NCI-H748 treated with DMSO at 0.1 percent for 48 hours (cell line): ENCODE measurements at places on chromosomes 3 and 15.
A peak's percentile ranks its signal among the peaks of the same experiment; 100 is the strongest.

DNA sequence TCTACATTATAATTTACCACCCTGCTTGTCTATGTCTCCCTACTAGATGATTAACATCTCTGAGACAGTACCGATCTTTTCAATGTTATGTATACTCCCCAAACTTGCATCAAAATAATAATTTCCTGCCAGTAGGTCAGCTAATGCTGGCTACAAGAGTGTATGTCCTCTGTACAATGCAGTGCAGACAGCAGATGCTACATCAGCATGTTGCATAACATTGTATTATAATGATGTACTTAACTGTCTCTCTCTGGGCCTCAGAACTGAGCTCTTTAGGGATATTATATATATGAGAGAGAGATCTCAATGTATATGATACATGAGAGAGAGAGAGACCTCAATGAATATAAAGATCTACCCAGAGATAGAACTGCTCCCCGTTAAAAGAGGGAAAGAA lies 456.6 kb downstream of the SHQ1 start:
- no peak for DNase-seq

DNA sequence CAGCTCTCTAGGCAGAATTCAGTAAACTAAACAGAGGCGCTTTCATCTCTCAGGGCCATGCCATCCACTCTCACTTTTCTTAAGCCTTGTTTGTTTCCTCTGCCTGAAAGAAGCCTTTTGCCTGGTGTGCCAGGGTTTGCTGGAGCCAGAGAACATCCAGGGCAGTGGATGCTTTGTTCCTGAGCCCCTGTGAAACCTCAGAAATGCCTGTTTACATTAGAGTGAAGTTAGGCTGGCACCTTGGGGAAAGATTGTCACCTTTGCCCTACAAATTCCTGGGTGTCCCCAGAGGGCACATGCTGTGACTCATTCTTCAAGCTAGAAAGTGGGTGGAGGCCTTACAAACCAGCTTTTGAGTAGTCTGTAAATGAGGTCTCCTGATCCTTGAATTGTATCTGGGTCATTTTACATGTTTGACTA lies 10.7 kb upstream of the TRAK1 start:
- no peak for DNase-seq

DNA sequence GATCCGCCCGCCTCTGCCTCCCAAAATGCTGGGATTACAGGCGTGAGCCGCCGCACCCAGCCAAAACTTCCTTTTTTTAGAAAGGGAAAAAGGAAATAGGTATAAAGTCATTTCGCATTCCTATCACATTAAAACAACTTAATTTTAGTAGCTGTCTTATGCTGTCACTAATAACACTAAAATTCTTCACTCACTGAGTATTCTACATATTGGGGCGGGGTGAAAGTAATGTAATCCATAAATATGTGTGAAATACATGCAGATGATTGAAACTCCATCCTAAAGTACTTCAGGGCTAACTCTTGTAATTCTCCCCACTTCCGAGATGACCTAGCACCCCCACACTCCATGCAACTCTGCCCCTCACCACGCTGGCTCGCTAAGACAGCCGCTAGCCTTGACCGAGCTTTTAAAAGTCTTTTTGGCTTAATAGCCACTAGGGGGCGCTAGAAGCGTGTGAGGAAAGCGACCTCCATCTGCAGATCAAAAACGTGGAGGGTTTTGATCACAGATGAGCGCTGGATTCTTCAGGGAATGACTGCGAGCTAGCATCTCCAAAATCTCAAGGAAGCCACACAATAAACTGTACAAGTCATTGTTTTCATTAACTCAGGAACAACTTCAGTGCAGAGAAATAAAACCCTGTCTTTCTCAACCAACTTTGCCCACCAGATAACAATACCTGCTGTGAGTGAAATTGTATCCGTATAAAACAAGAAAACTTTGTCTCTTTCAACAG lies 129.3 kb upstream of the IGF1R start:
- peak; percentile 50 for DNase-seq

DNA sequence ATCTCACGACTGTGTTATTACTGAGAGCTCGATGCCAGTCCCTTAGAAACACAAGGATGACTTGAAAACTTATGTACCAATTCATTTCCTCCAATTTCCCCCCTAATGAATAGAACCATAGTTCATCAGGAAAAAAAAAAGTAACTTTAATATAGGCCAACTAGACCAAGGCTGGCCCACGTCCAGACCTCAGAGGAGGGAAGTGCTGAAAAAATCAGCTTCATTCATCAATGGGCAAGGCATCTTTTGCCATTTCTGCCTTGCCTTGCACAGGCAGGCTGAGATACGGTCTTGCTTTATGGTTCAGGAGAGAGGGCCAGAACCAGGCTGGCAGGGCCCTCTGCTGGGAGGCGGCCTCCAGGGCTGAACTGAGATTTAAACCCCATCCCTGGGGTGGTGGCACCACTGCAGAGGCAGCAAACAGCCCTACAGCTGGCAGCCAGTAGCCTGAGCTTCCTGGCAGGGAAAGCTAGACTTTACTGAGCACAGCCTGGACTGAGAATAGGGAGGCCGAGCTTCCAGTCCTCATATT lies 104.1 kb upstream of the TNFAIP8L3 start:
- DNase-seq = no peak

DNA sequence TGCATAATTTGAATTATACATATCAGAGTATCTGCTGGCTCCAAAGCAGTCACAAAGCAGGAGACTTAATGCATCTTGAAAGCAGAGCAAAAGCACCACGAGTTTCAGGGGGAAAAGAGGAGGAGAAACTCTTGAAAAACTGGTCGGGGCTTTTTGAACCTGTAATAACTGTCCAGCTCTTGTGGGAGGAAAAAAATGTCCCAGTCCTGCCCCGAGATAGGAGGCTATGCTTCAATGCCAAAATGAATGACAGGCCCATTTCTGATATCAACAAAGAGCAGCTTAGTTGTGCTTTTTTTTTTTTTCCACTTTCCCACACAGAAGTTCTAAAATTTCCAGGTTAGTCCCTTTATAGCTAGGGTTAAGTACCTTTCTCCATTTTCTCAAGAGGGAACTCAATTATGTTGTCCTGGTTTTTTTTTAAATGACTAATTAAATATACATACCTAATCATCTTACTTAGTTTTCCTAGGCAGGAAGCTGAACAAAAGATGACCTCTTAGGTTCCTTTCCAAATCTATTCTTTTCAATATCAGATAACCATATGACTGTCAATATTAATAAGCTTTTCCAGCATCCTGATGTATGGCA lies 120.2 kb downstream of the TFDP2 start:
- DNase-seq = no peak

GRCh38 chr3:69499899-69500421 lies 114.1 kb upstream of the FRMD4B start:
- DNase-seq = no peak
